Right ventricle myocardium superior (tissue), 1 donor: ENCODE measurements at places on chromosomes 6 and 20.

DNA sequence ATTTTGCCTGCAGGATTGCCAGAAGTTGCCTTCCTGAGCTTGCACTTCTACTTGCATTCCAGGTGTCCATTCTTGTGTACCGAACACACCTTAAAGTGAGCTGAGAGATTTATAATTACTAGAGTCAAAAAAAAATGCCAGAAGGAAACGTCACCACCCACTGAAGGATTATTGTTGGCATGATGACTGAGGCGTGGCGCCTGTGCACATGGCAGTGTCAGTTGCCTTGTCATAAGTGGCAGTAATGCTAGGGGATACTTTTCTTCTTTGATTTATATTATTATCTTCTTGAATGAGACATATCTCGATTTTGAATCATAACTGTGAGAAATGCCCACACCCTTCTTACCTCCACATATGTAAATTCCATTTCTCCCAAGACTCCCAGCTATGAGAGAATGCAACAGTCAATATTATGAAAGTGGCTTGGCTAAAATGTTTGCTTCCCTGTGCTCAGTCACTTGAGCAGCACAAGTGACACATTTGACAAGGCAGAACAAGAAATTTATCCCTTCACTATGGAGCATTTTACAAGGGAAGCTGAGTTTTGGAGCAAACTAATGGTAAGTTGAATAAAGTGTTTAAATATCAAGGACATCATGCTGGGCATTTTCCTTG, 149.5 kb upstream of the SASH1 start:
- DNase-seq: no peak

- no peak for DNase-seq
These were observed 205.9 kb upstream of the TAB2 start for GRCh38 chr6:149111556-149112115.

GRCh38 chr6:35026434-35027222, 114.5 kb downstream of the TCP11 start:
- no peak for DNase-seq

GRCh38 chr6:46491201-46491627, at the start of gene RCAN2:
Gene RCAN2 (minus strand): TSS chr6:46491449.
- DNase-seq: peak; percentile 81

DNA sequence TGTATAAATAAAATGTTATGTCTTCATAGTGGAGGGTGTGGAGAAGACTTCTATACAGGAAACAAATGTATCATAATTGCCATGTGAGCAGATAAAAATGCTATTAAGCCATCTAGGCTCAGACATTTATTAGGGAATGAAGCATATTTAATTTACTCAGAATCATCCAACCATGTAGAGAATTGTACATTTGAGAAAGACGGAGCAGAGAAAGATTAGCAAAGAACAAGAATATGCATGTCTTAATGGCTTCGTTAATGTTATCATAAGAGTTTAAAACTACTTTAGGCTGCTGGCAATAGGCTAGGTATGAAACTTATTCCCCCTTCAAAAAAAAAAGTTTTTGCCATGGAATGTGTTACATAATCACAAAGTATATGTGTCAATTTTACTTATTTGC, 6.1 kb downstream of the ANKRD6 start:
- DNase-seq: no peak
